B cell (primary cell): ENCODE measurements at places on chromosomes 4 and X.
A peak's percentile ranks its signal among the peaks of the same experiment; 100 is the strongest.

DNA sequence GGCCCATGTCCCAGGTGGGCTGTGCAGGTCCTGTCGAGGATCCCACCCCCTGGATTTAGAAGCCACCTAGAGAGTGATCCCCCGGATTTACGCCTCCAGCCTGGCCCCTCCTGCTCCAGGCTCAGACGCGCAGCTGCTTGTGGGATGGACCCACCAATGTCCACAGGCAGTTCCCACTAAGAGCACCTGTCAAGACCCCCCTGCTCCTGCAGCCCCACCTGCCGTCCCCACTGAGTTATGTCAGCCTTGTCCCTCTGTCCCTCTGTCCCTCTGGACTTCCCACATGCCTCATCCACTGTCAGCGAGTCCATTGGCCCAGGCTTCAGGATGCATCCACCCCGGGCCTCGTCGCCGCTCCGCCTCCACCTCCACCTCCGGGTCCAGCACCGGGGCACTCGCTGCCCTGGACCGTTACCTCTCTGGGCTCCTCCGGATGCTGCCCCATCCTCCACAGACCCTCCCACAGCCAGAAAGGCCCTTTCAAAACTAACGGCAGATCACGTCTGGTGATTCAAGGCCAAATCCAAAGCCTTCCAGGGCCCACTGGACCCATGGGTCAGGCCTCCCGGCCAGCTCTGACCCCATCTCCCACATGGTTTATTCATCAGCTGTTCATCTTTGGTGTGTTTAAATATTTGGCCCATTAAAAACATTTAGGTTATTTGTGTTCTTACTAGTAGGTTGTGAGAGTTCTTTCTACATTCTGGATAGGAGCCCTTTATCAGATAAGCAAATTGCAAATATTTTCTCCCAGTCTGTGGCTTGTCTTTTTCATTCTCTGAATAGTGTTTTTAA lies 28.3 kb downstream of the HTRA3 start:
- no peak for DNase-seq

DNA sequence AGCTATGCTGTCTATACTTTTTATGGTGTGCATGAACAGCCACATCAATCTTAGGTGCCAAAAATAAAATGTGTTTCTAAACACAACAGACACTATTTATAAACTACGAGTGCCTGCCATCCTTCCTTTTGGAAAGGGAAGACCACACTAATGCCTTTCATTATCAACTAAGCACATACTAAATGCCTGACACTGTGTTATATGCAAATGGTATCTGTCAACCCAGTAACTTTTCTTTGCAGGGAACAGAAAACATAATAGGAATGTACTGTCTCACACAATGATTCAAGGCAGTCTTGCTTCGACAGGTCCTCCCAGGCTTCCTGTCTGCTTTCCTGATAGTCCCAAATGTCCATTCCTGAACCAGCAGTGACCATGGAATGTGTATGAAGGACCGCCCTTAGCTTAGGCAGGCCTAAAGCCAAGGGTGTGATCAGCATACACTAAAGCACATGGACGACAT lies 43.8 kb downstream of the ADGRA3 start:
- no peak for DNase-seq

DNA sequence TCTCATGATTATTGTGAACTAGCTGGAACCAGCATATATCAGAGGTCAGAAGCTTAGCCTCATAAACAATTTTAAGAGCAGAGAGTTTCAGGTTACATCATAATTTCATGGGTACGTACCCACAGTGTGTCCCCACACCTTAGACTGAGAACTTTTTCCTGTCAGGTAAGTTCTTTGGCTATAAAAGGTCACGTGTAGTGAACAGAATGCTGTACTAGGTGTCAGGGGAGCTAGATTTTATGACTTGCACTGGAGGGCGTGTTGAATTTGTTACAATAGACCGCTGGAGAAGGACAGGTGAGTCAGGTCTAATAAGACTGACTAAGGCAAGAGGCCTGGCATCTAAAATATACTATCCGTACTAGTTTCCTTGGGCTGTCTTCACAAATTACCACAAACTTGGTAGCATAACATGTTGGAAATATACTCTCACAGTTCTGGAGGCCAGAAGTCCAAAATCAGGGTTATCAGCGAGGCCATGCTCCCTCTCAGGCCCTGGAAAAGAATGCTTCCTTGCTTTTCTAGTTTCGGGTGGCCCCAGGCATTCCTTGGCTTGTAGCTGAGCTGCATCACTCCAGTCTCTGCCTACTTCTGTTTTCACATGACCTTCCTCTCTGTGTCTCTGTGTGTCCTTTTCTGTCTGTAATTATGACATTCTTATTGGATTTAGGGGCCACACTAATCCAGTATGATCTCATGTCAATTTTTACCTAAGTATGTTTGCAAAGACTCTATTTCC lies 512.0 kb upstream of the NR3C2 start:
- DNase-seq: no peak

- no peak for DNase-seq
These were observed 78.8 kb downstream of the HADH start for GRCh38 chr4:108068442-108068841.

GRCh38 chr4:17251101-17251500 lies 260.8 kb downstream of the QDPR start:
- DNase-seq: no peak

DNA sequence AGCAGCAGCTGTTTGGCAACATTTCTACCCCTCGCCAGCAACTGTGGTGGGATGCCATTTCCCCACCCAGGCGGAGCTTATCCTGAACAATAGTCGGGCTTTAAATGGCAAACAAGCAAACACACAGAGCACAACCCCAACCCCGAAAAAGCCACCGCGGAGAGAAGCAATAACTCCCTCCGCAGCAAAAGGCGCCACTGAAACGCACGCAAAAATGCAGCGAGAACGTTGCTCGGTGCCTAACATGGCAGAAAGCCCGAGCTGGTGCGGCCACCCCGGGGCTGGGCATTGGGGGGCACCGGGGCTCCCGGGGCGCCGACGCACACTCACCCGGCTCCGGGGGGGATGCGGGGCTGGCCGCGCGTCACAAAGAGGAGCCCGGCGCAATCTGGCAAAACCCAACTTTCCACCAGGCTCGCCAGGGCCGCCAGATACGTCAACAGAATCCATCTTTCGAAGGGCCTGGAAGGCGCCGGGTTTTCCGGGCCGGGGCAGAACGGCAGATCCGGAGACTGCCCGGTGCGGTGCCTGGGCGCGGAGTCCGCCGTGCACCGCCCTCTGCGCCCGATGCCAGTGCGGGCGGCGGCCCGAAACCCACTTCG lies 818 bp downstream of the RAI2 start:
- DNase-seq: no peak

GRCh38 chr4:1126506-1126905 lies 13.1 kb upstream of the RNF212 start:
- no peak for DNase-seq

GRCh38 chr4:15552557-15553362 lies 83.1 kb downstream of the CC2D2A start:
- DNase-seq: no peak

DNA sequence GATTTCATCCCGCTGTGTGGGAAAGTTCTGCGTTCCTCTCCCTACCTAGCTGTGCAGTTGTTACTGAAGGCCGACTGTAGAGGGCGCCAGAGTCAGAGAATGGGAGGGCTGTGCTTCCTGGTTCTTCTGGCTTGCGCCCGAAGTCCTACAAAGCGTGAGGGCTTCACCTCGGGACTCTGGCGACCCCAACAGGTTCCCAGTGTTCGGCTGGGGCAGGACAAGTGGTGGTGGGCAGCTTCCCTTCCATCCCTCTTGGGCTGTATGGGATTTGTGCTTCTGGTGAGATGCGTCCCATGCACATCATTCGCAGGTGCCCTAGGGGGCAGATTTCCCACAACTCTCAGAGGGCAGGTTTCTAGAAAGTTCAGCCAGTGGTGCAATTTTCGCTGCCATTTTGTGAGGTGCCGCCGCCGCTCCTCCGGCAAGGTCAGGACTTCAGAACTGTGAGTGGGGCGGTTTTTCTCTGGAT lies 27.3 kb downstream of the CT45A1 start:
- DNase-seq: peak; percentile 17

DNA sequence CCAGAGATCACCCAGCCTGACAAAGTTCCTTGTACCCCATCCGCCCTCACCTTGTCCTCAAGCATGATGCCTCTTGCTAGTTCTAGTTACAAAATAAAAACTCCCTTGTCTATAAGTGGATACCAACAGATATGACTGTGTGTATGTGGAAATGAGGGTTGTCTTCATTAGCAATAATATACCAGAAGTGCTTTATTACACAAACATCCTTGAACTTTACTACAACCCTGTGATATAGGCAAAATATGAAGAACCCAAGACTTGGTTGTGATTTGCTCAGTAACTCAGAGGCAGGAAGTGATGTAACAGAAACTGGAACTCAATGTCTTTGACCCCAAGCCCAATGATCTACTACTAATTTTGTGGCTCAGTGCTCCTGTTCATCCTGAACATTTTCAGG lies 97.6 kb downstream of the AKAP4 start:
- DNase-seq: no peak

DNA sequence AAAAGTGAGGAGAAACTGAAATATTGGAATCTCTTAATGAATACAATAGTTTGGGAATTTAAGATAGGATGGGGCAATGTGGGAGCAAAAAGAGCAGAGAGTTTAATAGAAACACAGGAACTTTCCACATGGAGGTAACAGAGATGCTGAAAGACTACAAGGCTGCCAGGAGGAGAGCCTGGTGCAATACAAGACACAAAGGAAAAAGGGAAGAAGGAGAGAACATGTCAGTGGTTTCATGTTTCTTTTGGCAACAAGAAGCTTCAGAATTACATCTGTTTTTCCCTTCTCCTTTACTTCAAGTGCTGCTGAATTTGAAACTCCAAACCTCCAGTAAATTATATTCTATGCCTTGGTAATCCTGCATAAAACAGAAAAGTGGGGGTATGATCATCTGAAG lies 474.3 kb downstream of the FAT4 start:
- no peak for DNase-seq
